ENCODE measurements at places on chromosomes 5 and 9. TPM values are rescaled to one million over a fixed set of nuclear protein-coding genes. Genes with fewer than 3 reads are reported as not detected.

DNA sequence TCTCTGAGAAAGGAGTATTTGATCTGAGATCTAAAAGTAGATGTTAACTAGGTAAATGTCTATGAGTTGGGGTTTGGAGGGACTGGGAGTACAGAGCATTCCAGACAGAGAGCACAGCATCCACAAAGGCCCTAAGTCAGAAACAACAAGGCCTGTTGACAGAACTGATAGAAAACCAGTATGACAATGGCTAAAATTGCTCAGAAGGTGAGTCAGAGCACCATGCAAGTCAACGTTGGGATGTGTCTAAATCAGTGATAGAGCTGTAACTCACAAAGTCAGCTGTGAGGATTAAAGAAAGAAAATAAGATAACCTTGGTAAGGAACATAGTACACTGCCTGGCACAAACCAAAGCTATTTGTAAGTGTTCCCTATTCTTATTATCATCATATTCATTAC, 124.0 kb downstream of the CETN3 start:
- DNase-seq, result no peak

DNA sequence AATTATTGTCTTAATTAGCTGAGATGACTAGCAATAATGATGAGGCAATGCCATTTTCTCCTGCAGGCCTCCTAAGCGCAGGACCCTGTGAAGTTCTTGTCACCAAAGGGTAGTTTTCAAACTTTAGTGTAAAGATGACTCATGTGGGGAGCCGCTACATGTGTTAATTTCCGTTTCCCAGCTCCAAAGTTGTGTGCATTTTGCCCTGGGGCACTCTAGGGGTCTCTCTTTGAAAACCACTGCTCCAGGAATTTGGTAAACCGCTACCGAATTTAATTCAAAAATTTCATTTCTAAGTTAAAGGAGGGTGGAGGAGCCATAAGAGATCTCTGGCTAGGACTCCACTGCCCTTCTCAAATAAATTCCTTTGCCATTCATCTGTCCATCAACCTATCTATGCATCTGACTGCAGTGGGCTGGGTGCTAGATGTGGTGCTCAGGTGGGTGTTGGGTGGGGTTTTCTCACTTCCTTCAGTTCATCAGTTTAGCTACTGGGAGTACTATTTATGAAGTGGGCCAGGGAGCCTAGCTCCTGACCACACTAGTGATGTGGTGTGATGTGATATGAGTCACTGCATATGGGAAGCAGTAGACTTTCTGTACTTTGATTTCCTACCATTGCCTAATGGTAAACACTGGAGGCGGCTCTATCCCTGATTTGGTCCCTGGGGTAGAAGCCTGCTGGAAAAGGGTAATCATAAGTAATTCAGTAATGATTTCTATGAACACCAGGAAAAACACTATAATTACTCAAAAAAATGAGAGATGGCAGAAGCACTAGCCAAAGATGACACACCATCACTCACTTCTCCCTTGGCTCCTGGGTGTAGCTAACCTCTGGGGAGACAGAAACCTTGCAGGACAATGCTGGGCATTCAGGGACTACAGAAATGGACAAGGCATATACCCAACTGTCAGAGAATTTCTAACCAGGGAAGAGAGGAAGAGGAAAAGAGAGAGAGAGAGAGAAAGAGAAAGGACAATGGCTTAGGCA, 4.0 kb upstream of the ZSWIM6 start:
- no peak for DNase-seq

DNA sequence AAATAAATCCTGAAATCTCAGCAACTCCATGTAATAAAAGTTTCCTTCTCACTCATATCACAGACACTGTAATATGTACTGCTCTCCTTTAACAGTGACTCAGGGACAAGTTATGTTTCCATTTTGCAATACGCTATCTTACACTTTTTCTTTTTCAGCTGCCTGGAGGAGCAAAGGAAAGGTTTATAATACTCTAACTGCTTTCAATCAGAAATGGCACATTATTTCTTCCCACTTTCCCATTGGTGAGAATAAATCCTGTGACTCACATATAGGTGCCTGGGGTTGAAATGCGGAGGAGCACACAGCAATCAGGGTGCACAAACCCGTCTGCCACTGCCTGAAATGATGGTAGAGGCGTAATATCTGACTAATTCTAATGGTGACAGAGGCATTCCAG, 186.6 kb downstream of the HINT1 start:
- DNase-seq, result no peak

- no peak for DNase-seq
These were observed 1.8 kb downstream of the SQSTM1 start for GRCh38 chr5:179822444-179822990.

GRCh38 chr9:110932863-110933262, 105.4 kb downstream of the LPAR1 start:
- DNase-seq, result no peak

DNA sequence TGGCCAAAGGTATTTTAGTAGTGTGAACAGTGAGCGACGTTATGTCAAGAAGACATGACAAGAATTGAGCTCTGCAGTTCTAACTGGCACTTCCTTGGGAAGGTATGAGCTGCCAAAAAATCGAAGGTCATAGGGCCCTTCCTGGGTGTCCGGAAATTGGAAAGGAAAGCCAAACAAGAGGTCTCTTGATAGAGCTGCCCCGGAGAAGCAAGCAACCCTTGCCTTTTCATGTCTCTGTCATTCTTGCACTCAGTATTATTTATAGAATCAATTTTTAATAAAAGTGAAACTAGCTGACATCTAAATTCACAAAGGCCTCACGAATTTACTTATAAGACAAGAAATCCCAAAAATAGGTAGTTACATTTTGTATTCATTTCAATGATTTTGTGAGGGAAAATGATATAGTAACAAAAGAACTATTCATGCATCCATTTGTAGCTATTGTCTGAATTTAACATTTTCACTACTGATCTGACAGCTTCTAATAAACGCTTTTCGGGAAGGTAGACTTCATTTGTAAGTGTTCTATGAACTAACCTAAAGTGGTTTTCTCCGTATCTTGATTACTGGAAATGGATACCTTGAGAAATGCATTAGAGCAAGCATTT, 113.8 kb upstream of the VCAN start:
- no peak for DNase-seq

- DNase-seq, result no peak
These were observed 107.3 kb upstream of the SPIN1 start for GRCh38 chr9:88280816-88281382.

DNA sequence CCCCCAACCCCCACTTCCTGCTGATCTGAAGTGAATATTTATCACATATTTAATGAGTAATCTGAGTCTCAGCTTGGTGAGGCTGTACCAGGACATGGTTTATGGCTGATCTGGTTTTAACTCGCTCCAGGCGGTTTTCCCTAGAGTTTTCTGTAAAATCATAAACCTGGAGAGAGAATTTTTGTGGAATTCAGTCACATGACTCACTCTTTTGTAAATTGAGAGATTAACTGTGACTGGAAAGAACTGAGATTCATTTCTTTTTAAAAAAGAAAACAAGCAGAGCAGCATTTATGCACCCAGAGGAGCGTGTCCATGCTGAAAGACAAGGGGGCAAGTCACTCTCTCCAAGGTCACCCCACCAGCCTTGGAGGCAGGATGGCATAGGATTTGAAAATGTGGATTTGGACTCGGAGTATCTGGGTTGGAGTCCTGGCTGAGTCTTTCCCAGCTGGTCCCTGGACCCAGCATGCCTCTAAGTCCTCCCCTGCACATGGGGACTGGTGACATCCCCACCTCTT, 81.8 kb downstream of the ZNF618 start:
- no peak for DNase-seq

DNA sequence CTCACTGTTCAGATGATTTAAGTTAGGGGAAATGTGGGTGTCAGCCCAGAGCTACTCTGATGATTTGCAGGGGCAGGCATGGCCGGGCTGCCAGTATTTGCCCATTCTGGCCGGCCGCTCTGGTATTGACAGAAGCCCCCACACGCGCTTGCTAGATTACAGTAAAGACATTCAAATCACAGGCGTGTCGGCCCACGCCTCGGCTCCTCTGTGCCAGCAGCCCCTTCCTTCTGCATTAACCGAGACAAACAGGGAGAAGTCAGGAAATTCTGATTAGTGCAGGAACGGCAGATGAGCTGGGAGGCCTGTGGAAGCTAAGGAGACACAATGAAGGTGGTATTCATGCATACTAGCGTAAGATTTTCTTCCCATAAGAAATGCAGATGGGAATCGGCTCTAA, 113.3 kb downstream of the CRB2 start:
- no peak for DNase-seq

GRCh38 chr9:4927701-4928100, 57.4 kb upstream of the JAK2 start:
- no peak for DNase-seq

DNA sequence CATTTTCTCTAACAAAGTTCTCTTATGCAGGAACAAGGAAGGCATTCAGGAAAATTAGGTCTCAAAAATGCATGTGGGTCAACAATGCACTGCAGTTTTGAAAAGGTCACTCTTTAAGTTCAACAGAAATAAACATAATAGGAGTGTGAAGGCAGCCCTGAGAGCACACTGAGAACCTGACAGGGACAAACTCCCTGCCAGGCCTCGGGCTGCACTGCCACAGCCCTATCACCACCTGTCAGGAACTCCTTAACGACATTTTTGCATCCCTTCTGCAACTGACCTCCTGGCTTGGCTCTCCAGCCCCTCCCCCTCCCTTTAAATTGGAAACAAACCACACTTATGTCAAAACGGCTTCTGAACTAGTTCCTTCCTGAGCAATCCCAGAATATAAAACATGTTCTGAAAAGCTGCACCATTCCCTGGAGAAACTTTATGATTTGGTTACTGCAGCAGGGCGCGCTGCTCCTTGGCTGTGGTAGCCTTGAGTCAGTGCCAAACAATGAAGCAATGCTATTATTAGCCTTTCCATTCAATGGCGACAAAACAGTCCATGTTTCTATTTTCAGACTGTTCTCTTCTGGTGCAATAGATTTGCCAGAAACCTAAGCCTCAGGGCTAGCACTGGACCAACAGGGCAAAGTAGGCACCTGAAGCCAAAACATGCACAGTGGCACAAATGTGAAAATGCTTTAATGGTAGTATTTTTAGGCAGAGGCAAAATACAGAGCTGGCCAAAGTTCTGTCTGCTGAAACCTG, 160.1 kb upstream of the ZNF608 start:
- no peak for DNase-seq

DNA sequence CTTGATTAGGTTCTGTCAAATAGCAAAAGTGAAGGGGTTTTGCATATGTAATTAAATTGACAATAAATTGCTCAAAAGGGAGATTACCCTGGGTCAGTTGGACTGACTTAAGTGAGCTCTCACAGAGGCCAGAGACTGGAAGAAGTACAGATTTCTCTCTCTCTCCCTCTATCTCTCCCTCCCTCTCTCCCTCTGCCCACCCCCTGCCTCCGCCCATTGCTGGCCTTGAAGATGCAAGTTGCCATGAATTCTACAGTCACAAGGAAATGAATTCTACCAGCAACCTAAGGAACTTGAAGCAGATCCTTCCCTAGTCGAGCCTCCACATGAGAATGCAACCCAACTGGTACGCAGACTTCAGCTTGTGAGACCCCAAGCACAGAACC, 119.2 kb downstream of the LPAR1 start:
- DNase-seq, result no peak

DNA sequence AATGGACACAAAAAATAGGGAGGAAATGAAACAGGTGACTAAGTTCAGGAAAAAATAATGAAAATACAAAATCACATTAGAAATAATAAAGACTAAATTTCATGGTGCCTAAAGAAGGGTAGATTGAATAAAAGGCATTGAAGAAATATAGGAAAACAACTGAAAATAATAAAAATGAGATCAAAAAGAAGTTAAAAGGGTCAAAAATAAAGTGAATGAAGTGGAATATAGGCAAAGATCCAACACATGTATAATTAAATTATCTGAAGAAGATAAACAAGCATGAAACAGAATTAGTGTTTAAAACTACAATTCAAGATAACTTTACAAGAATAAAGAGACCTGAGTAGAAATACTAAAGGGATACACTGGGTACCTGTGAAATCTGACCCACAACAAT, 87.6 kb downstream of the SUSD1 start:
- DNase-seq, result no peak

DNA sequence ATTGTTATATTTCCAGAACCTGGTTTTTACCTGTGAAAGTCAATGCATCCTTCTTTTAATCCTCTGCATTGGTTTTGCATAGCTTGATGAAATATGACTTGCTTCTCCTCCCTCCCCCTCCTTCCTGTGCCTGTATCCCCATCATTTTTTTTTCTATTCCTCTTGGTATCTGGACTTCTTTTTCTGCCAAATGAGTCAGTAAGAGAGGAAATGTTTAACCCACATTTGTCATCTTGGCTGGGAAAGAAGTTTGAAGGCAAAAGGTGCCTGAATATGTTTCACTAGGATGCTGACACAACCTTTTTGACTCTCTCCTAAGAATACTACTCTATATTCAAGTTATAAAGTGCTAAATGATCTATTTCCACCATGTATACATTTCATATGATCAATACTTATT, 35.5 kb upstream of the CDKN2B start:
- DNase-seq, result no peak

DNA sequence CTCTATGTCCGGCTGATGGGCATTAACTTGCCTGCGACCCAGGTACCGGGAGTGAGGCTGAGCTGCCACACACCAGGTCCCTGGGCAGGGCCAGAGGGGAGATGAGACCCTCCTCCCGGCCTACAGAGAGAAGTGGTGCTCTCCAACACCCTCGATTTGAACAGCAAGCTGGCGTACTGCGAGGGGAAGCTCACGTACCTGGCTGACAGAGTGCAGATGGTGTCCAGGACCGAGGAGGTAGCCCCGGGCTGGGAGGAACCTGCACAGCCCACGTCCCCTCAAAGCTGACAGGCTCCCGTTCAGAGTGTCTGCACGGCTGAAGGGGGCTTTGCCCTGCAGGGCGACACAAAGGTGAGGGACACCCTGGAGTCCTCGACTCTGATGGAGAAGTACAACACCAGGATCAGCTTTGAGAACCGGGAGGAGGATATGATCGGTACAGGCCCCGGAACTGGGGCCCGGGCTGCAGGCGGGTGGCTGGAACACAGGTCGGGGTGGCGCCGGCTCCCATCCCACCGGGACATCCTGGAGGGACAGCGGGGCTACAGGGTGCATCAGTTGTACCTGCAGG, 1.0 kb upstream of the RABL6 start:
- DNase-seq, result no peak

Gene TMEFF1
- 0.29 TPM for total RNA-seq

Gene GPRIN1
- 3.2 TPM for total RNA-seq

Gene ASPN
- not detected for total RNA-seq

Gene INSYN2B
- not detected for total RNA-seq

Gene OR1J1
- total RNA-seq, result not detected

Gene STC2
- total RNA-seq, result 0.29 TPM

Gene CRHBP
- not detected for total RNA-seq

Gene NMUR2
- not detected for total RNA-seq

Gene NR4A3
- 20.7 TPM for total RNA-seq
